Activated CD8-positive, alpha-beta memory T cell treated with anti-CD3 and anti-CD28 coated beads for 4 hours (primary cell): ENCODE measurements at places on chromosomes 5 and 9.

GRCh38 chr9:112817860-112818203 is 67.3 kb downstream of the SNX30 start:
- no peak for DNase-seq

DNA sequence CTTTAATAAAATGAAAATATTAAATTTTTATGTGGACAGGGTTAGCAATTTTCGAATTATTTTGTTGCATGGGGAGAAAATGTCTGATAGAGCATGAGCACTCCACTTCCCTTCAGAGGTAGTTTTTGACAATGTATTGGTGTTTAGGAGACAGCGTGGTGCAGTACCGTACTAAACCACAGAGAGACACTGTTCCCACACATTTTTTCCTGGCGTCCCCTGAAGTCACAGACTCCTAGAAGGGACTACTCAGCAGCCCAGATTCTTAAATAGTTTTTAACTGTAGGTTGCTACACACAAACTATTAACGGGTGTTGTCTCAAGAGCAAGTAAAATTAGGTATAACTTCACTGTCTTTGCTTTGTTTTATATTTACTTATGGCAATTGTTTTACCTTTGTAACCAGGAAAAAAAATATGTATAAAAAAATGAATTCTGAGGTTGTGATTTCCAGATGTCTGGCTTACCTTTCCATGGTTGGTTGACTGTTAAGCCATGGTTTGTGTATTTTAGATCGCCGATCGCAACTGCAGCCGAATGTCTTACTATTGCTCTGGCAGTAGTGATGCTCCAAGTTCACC is 171.2 kb downstream of the DOCK8 start:
- no peak for DNase-seq

- no peak for DNase-seq
These were observed 1.5 kb downstream of the COL27A1 start for GRCh38 chr9:114156657-114157421.

- no peak for DNase-seq
These were observed 31.3 kb downstream of the TNFSF15 start for GRCh38 chr9:114774524-114774923.

GRCh38 chr5:158388021-158388420 is 529.1 kb upstream of the CLINT1 start:
- DNase-seq = no peak

GRCh38 chr5:159965031-159965837 is 43.7 kb upstream of the TTC1 start:
- DNase-seq = no peak

DNA sequence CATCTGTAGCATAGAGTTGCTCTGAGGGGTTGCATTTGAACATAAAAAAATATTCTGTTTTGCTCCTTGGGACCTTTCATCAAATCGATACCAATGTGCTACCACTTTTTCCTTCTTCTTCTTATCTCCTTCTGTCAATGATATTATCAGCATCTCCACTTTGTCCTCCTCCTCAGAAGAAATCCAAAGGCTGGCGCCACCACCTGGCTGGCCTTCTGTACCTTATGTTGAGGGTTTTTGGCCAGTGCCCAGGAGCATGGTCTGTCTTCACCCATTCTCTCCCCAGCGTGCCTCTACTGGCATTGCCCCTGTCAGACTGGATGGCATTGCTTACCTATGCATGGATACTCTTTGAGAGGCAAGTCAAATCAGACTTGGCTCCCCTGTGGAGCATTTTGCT is 167.2 kb downstream of the CFAP90 start:
- no peak for DNase-seq

- no peak for DNase-seq
These were observed 2.1 kb downstream of the EDIL3 start for GRCh38 chr5:84382363-84383295.

DNA sequence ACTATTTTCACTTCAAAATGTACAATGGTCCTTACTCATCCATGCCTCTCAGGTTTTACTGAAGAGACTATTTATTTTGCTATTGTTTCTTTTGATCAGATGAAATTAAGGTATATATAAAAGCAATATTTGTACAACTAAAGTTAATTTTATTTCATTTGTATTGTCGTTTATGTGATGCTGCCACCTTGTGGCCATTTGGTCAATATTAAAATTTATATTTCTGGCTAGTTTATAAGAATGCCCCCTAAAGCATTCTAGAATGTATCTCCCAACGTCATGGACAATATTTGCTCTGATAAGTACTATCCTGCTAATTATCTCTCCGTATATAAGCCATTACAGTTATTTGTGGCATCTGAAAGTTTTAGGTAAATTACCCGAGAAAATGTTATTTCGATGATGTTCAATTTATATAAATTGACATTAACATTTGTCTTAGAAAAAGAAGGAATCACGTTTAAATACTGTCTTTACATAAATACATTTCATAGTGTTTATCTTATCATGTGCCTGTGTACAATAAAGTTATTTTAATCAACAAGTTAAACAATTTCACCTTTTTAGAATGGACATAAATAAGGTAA is 680.0 kb downstream of the TAF11L14 start:
- DNase-seq = no peak
